ENCODE measurements at places on chromosomes 7 and 10.

GRCh38 chr7:90850471-90850870 is 254.3 kb downstream of the CDK14 start:
- DNase-seq: no peak

DNA sequence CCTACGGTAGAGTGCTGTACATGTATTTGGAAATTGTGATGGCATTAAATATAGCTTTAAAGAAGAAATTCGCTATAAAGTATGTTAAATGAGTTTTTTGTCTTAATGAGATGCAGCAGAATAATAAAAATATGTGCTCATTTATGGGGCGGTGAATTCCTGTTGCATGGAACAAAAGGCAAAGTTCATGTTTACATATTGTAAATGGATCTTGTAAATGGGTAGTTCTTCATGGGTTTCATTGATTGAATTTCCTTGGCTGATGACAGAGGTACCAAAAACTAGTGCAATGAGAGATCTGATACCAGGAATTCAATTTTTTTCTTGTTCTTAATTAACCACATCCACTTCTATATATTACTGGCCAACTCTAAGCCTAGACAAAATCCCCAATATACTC is 284.2 kb downstream of the SUGCT start:
- DNase-seq: no peak

DNA sequence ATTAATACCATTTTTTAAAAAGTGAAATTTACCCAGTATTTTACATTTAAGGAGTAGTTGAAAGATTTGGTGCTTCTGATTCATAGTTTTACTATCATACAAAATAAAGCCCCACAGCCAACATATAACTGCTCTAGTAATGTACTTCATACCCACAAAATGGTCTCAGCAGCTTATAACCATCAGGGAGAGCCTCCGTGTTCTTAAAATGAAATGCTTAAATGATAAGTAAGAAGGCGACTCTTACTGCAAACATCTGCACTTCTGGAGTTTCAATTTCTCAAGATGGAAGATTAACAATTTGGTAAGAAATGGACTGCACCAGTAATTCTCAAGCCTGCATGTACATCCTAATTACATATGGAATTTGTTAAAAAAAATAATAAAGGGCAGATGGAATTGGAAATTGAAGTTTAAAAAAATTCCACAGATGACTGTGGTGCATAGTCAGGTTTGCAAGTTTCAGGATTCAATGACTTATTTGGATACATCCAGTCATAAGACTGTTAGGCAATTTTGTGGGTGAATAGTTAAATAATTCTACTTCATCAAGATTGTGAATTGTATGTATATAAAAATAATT is 461.0 kb downstream of the KIF20B start:
- DNase-seq: no peak

- no peak for DNase-seq
Measured at GRCh38 chr7:92945840-92946239, 109.5 kb upstream of the CDK6 start.

GRCh38 chr7:29352041-29352440 is 157.5 kb downstream of the CHN2 start:
- no peak for DNase-seq

- no peak for DNase-seq
Measured at GRCh38 chr7:67788669-67789068, 792.0 kb downstream of the TYW1 start.

GRCh38 chr7:33325754-33326484 is 196.6 kb downstream of the BBS9 start:
- DNase-seq: no peak

- no peak for DNase-seq
Measured at GRCh38 chr7:81714306-81714705, 55.5 kb downstream of the HGF start.

GRCh38 chr7:29249383-29249750 is 54.8 kb downstream of the CHN2 start:
- DNase-seq: no peak

DNA sequence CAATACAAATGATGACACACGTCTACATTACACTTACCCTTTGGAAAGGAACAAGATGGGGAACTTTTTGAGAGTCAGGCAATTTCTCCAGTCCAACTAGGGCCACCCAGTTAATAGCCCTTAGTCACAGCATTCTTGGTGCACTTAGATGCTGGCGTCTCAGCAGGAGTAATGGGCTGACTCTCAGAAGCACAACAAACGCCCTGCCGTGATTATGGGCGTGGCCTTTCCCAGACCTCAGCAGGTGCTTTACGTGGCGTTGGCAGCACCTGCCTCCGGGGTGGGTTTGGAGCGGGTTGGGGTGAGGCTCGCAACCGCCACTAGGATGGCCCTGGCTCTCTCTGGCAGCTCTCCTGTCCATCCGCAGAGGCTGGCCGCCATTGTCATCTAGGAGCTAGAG is 147.6 kb upstream of the SHH start:
- no peak for DNase-seq

- DNase-seq: no peak
Measured at GRCh38 chr10:52312942-52313255, 1.2 kb upstream of the DKK1 start.

DNA sequence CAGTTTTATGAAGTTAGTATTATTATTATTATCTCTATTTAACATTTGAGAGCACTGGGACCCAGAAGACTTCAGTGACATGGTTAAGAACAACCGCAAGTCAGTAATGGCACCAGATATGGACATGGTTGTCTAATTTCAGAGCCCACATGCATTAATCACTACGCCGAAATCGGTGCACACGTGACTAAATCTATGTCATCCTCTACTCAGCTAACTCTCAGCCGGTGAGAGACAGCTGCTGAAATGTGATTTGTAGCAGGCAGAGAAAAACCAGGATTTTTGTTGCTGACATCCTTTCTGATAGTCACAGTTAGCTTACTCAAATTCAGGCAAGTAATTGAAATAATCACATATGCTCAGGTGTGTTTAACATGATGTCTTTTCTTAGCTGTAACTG is 127.7 kb downstream of the SPAG6 start:
- DNase-seq: no peak

DNA sequence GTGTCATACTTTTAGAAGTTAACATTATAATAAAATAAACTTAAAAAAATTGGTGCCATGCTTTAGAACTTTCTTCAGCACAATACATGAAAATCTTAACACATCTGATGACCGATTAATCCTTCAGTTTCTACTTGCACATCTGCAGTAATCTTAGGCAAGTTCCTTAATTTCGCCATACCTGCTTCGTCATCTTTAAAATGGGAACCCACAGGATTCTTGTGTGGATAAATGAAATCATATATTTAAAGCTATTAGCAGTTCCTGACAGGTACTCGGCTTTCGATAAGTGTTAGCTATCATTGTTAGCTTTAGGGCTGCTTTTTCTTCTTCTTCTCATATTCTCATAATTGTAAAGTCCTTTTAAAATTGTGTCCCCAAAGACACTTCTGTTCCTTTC is 907 bp upstream of the VPS50 start:
- DNase-seq: no peak

GRCh38 chr7:94335586-94335985 is 59.1 kb upstream of the COL1A2 start:
- no peak for DNase-seq

GRCh38 chr10:127029061-127029460 is 123.8 kb downstream of the DOCK1 start:
- DNase-seq: no peak

DNA sequence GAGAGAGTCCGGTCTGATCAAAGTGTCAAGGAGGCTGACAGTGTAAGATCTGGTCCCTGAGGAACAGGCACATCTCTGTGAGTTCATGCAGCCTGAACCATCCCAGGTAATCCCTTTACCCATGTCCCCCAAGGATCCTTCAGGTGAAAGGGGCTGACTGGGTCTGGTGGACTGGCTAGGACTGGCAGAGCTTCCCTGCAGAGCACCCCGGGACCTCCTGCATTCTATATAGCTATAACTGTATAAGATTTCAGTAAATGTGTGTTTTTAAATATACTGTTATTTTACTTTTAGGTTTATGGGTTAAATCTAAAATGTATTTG is 246.8 kb downstream of the ELMO1 start:
- DNase-seq: no peak

DNA sequence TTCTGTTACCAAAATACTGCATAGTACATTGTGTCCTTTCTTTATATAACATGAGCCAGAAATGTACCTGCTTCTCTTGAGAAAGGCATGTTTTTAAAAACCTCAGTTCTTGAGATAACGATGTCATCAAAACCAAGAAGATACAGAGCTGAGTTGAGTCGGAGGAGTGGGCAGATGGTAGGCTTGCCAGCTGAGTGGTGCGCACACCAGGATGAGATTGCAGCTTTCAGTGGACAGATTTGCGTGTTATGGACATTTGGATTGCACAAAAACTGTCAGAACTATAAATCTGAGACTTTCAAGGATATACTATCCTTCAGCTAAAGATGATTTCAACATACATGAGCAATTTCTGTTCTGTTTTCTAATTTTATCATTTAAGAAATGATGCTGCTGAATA is 25.0 kb downstream of the PRKAR2B start:
- no peak for DNase-seq

DNA sequence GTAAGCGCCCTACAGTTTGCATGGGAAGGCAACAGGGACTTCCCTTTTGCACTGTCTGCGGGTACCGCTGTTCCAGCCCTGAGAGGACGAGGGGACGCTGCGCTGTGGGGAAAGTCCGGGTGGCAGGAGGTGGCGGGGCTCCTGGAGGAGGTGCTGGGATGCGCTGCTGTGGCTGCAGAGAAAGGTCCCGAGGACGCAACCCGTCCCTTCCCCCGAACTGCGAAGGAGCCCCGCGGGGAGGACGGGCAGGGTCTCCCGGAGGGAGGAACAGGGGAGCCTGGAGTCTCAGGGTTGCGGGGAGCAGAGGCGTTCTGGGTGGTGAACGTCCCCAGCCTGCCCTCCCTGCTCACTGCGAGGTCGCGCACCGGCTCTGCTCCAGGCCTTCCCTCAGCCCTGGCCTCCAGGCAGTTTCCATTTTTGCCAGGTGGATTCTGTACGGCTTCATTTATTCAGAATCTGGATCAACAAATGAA is 91.6 kb downstream of the CXCL12 start:
- no peak for DNase-seq

GRCh38 chr10:80405626-80406025 is 2.7 kb upstream of the PRXL2A start:
- no peak for DNase-seq

DNA sequence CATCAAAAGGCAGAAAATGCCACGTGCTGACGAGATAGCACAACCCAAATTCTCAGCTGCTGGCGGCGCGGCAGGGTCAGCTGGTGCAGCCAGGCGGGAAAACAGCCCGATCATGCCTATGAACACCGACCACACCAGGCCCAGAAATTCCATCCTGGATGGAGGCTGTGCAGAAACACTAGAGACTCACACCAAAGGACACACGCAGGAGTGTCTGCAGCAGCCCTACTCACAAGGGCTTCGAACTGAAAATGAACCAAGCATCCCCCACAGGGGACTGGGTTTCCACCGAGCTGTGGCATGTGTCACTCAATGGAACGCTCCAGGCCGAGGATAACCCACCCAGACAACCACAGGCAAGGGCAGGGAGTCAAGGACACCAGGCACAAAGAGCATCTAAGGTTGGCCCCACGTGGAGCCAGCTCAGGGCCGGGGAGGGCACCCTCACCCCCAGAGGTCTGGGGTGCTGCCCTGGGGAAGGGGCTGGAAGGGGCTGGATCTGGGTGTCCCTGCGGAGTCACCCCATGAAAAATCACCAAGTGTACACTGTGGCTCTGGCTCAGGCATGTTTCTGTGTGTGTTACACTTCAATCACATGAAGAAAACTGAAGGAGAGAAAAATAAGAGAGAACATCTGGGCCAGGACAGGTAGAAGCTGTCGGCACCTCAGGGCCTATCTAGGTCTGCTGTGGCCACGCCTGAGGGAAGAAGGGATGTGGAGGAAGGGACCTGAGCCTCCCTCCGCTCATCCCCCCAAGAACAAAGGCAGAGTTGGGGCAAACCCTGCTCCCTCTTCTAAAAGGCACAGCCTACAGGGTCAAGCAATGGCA is 33.0 kb downstream of the RASGEF1A start:
- no peak for DNase-seq

GRCh38 chr7:103123529-103123928 is 25.4 kb downstream of the NAPEPLD start:
- DNase-seq: no peak

GRCh38 chr7:89002981-89003956 is 207.7 kb upstream of the TEX47 start:
- DNase-seq: no peak

GRCh38 chr10:123229927-123230630 is 75.9 kb downstream of the BUB3 start:
- DNase-seq: no peak

GRCh38 chr7:140649556-140650205 is 9.1 kb upstream of the DENND2A start:
- DNase-seq: no peak

GRCh38 chr7:137636376-137636775 is 210.4 kb downstream of the DGKI start:
- DNase-seq: no peak

GRCh38 chr10:43756341-43756740 is 107.7 kb upstream of the ZNF32 start:
- DNase-seq: no peak

GRCh38 chr10:33410096-33410859 is 75.8 kb upstream of the NRP1 start:
- no peak for DNase-seq

GRCh38 chr7:24038993-24039392 is 245.0 kb upstream of the NPY start:
- no peak for DNase-seq

GRCh38 chr7:108589199-108589598 is 19.5 kb downstream of the DNAJB9 start:
- DNase-seq: no peak

DNA sequence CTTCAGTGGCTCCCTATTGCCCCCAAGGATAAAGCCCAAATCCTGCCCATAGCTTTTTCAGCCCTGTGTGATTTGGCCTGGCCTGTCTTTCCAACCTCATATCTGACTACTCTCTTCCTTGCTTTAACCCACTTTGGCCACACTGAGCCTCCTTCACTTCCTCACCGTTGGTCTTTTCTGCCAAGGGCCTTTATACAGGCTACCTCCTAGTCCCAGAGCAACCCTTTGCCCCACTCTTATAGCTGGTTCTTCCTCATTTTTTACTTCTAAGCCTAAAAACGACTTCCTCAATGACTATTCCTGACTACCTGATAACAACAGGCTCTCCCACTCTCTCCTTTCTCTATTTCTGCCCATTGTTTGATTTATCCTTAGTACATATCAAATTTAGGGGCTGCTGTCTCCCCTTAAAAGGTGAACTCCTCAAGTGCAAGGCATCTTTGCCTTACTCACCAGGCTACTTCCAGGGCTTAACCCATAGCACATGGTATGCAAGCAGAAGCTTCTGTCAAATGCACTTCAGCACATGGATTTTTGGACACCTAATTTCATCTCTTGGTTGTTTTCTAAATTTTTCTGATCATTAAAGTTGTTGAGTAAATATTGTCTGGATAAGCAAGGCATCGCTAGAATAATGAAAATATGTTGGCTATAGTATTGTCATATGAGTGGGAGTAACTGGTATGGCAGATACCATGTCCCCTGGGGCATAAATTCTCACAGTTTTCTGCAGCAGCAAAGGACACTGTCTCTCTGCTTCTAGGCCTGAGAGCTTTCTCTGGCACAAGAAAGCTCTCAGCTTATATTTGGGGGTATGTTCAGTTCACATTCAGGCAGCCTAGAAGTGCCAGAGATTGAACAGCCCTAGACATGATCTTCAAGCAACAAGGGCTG is 201.5 kb upstream of the GPR26 start:
- DNase-seq: no peak

All from NCI-H446 (cell line).